Umbilical cord (tissue), 2 donors: ENCODE measurements at places on chromosomes 1 and 21.

GRCh38 chr1:15833069-15833679 is 14.3 kb upstream of the SPEN start:
- DNase-seq = no peak

DNA sequence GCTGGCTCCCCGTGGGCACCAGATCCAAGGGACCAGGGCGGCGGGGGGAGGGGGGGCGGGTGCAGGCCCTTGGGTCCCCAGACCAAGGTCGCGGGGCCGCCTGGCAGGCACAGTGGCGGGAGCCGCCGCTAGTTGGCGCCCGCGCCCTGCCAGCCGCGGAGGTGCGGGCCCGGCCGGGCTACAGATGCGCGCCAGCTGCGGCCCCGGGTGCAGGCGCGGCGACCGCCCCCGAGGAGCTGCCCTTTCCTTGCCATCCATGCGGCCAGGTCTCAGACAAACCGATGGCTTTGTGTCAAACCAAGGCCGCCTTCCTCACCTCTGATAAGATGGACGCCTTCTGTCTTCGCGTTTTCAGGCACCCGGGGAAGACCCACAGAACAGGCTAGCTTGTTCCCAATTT is 2.2 kb upstream of the RUNX3 start:
- DNase-seq = no peak

- peak; percentile 89 for DNase-seq
Observed at GRCh38 chr21:43758111-43758641, 17.9 kb downstream of the CSTB start.

DNA sequence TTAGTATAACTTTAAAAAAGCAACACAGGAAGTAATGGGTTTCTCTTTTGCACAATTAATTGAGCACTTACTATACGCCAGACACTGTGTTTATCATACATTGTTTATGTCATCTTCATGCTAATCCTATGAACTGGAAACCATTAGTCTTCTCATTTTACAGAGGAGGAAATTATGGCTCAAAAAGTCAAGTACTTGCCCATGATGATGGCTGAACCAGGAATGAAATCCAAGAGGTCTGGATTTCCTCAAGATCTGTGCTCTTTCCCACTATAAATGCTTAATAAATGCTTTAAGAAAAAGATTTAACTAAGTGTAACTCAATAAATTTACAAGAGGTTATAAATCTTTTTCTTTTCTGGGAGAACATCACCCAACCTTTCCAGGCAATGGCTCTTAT is 303.7 kb upstream of the RRP15 start:
- peak; percentile 9 for DNase-seq

GRCh38 chr21:14591882-14592281 is 45.8 kb upstream of the SAMSN1 start:
- DNase-seq = no peak

DNA sequence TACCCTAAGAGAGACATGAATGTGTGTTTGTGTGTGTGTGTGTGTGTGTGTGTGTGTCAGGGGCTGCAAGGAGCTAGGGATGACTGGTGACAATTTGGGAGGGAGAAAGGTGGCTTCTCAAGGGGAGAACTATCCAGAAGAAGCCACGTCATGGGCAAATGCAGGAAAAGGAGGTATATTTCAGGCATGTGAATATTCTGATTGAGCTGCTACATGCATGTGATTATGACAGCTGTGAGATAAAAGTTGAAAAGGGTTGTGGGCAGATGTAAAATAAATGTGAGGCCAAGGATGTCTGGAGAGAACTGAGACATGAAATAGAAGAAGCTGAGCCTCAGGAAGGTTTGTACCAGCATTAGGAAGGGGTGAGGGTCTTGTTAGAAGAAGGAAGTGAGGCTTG is 4.5 kb downstream of the CYP4A11 start:
- DNase-seq = no peak

GRCh38 chr1:29249170-29249691 is 12.9 kb downstream of the PTPRU start:
- DNase-seq = peak; percentile 84

DNA sequence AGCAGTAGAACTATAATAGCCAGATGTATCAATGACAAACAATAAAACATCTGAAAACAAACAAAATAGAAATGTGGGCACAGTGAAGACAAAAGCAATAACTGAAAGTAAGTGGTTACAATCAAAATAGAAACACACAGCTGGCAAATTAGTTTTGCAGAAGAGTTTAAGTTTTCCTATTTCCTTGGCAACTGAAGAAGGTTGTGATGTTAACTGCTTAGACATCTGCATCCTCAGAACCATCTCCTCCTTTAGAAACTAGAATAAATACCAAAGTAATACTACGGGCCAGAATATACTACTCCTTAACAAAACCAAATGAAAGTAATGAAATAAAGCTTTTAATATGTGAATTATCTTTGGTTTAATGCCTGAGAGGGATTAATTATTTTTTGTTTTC is 605.5 kb downstream of the LTN1 start:
- DNase-seq = no peak

GRCh38 chr1:39214714-39214997 is 10.2 kb downstream of the MACF1 start:
- peak; percentile 29 for DNase-seq

DNA sequence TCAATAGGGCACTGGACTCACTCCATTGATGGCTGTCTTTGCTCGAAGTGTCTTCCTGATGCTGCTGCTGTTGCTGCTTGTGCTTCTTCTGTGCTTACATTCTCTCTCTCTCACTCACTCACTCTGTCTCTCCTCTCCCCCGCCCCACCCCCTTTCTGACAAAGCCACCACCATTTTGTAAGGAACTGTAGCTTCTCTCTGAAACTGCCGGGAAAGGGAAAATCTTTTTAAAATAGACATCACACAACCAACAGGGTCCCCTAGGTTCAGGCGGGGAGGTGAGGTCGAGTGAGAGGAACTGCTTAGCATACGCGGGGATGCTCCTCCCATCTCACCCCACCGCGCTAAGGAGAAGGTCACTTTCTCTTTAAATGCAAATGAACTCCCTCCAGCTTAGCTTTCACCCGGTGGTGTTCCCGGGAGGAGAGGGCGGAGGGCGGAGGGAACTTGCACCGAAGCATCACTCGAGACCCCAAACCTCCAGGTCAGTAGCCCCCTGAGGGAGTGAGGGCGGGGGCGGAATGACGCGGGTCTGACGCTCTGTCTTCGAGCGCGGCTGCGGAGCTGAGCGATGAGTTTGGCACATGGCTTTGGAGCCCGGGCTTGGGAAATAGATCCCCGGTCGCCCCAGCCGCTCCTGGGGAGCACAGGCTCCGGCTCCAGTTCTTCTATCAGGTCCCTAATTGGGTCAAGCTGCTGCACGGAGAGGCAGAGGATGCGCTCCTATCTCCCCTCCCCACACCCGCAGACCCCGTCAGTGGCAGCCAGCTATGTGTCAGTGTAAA is at the start of gene CCDC28B:
Gene CCDC28B (plus strand): TSS at position 370 of the 785 bp plus-strand sequence. CDS start 1,341 bp downstream, outside the sequence.
- DNase-seq = peak; percentile 87

DNA sequence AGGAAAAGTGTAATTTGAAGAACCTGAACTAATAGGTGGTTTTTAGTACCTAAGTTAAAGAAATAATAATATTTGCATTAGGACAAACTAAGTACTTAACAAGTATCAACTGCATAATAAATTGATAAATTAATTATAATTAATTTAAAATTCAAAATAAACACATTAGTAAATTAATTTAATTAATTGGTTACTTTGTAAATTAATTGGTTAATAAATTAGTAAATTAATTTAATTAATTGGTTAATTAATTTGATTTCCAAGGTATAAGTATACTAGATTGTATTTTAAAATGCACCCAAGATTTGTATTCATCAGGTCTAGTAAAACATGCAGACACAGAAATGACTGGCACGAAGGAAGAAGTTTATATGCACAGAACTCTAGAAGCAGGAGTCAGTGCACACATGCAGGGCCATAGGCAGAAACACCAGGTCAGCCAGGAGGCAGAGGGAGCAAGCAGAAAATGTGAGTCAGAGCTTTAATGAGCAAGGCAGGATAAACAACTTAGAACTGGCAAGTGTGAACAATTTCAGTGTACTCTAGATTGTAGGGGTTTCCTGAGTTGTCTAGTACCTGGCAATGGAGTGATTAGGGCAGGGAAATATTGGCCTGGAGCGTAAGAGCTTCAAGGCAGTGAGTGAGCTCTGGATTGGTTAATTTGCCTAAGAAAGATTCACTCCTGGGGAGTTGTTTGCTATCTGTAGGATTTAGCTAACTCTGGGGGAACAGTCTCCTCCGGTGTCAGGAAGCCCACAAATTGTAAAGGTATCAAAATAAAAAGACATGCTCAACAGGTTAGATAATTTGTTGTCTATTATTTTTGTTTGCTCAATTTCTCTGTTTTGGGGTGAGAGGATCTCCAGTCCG is 665.7 kb downstream of the MRPL39 start:
- peak; percentile 2 for DNase-seq

DNA sequence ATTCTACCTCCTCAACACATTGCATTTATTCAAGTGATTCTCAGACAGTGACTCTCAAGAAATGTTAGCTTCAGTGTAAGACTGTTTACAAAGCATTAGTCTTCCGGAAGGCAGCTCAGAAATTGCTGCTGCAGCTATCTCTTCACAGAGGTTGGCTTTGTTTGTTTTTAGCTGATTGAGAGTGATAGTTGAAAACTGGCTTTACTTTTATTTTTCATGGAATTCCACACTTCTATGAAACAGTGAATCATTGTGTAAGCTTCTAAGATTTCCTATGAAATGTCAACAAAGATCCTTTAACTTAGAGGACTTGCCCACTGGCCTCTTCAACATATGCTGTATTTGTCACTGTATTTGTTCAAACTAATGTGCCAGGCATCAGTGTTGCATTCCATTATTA is 121.3 kb downstream of the TNNI3K start:
- no peak for DNase-seq

DNA sequence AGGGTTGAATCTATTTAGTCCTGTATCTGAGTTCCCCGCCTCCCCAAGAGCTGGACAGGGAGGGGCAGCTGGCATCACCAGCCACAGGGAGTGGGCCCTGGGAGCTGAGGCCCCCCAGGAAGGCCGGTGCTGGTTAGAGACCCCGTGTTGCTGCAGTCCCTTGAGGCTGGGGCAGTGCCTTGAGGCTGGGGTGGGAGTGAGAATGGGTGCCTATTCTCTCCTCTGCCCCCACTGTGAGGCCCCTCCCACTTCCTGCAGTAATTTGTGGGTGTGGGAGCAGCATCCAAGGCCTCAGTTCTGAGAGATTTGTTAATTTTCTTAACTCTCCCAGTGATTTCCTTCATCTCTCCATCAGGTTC is 2.5 kb upstream of the TRAPPC3 start:
- DNase-seq = no peak

GRCh38 chr1:38138498-38139233 is 92.1 kb upstream of the POU3F1 start:
- DNase-seq = peak; percentile 98

DNA sequence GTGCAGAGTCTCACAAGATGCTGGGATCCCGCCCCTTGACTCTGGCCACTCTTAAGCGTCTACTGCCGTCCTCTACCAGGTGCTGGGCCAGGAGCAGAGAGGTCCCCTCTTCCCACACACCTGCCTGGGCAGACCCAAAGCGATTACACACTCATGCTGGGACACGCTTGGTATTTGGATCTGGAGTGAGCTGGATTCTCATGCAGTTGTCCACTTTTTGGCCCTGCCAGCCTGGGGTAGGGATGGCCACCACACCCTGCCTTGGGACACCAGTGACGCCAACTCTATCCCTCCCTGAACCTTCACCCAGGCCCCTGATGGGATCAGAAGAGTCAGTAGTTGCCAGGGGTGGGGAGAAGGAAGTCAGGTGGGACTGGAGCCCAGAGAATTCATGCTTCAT is 28.6 kb downstream of the ITPKB start:
- DNase-seq = no peak

DNA sequence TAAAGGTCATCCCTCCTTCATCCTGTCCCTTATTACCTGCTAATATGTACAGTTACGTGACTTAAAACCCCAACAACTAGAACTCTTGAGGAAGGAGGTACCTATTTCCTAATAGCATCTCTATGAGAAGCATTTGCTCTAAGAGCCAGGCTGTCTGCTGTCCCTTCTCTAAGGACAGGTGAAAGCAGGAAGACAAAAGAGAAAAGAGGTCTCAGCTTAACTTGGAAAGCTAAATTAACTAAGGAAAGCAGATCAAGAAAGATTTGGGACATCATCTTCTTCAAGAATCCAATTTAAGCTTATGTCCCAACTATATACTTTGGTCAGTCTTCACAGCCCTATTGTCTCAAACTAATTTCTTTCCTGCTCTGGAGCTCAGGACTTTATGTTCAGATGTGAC is 2.9 kb downstream of the EGLN1 start:
- no peak for DNase-seq

DNA sequence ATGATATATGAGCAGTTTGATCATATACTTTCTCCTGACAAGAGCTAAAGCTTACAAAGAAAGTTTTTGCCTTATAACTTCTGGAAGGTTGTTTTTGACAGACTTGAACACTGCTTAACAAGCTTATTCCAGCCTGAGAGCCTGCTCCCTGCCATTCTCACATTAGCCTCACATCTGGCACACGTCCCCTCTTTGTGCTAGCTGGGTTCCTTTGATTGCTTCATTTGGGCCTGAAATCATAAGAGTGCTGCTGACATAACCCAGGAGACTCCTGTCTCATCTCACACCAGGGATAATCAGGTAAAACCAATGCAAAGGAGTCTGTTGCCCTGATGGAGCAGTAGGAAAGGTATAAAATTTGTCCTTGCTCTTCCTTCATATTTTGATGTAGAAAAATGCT is 1411.7 kb upstream of the B3GALT2 start:
- peak; percentile 55 for DNase-seq

DNA sequence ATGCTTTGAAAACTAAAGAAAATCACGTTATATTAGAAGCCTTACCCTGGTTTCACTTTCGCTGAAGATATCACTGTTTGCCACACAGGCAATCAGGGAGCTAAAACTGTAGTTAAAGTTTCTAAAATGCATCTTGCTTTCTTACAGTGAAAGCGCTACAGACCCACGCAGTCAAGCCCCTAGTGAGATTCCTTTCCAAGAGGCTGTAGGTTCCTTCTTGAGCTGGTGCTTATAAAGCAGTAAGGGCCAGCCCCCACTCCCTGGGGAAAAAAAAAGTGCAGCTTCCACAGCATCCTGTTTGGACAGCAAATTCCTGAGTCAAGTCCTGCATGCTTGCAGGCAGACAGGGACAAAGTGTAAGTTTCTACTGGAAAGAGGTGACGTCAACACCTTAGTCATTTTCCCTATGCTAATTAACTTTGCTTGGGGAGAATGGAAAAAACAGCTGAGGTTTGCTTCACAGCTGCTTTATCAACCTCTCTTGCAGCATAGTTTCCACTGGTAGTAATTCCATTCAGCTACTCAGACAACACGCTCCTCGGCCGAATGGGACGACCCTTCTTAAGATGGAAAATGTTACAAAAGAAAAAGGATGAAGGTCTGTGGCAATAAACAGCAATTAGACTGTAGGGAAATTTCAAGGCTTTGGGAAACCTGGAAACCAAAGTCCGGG is 14.7 kb upstream of the KCNE1 start:
- DNase-seq = peak; percentile 97

GRCh38 chr21:41010101-41010435 is 157.9 kb upstream of the BACE2 start:
- DNase-seq = peak; percentile 60

DNA sequence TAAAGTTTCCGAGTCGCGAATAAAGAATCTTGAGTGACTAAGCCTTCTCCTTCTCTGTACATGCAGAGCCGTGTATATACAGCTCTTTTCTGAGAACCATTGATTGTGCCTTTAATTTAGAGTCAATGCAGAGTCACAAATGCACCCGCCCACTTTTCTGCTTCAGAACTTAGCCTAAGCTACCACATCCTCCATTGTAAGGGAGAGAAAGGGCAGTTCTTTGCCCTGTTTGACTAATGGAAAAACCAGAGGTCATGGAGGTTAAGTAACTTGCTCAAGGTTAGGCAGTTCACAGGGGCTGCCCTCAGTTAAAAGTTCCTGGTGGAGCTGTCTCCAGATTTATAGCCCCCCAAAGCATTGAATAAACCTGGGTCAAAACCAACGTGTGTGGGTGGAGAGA is 139.6 kb downstream of the TOMM20 start:
- no peak for DNase-seq

- no peak for DNase-seq
Observed at GRCh38 chr1:107515702-107516101, 374.9 kb downstream of the NTNG1 start.
